Airway epithelial cell (primary cell): ENCODE measurements at places on chromosomes 16 and 17. TPM values are rescaled to one million over a fixed set of nuclear protein-coding genes. Genes with fewer than 3 reads are reported as not detected.

CLDN6 gene
- total RNA-seq, result 0.63 and 0.70 TPM in 2 replicates

MMP28 gene
- total RNA-seq, result 47.8 and 64.9 TPM in 2 replicates

OSBPL7 gene
- 5.6 and 5.8 TPM in 2 replicates for total RNA-seq

SALL1 gene
- 0.09 TPM in 1 of 2 replicates, not detected in the other for total RNA-seq

ASPA gene
- not detected in 2 replicates for total RNA-seq

XAF1 gene
- total RNA-seq, result 0.21 TPM in 1 of 2 replicates, not detected in the other
